ENCODE measurements at places on chromosomes 16 and 17.

DNA sequence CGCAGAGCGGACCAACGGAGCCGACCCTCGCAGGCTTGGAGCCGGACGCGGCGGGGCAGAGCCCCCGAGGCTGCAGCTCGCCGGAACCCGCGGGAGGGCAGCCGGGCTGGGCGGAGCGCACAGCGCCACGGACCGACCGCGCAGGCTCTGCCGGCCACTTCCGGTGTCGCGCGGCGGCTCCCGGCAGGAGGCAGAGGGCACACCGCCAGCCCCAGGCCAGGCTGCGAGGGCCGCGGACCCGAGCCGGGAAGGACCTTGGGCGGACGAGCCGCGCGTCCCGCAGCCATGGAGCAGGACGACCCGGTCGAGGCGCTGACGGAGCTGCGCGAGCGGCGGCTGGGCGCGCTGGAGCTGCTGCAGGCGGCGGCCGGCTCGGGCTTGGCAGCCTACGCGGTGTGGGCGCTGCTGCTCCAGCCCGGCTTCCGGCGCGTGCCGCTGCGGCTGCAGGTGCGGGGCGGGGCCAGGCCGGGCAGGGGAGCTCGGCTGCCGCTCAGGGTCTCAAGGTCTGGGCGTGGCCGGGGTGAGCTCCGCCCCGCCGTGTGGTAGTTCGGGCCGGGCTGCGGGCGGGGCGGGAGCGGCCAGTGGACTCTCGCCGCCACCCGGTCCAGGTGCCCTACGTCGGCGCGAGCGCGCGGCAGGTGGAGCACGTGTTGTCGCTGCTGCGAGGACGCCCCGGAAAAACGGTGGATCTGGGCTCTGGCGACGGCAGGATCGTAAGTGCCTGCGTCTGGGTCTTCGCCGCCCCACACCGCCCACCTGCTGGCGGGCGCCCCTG is at the start of gene ANTKMT:
Gene ANTKMT (plus strand): TSS at position 157 of the 775 bp plus-strand sequence. CDS start 129 bp downstream, at position 286.
- DNase-seq, result no peak

GRCh38 chr17:2157675-2158395 is 102.9 kb downstream of the HIC1 start:
- DNase-seq, result peak; percentile 72

GRCh38 chr17:9021158-9021991 is at the start of gene NTN1:
NTN1 (plus strand) TSS chr17:9021510; CDS start chr17:9022374, 864 bp downstream.
- peak; percentile 4 for DNase-seq

DNA sequence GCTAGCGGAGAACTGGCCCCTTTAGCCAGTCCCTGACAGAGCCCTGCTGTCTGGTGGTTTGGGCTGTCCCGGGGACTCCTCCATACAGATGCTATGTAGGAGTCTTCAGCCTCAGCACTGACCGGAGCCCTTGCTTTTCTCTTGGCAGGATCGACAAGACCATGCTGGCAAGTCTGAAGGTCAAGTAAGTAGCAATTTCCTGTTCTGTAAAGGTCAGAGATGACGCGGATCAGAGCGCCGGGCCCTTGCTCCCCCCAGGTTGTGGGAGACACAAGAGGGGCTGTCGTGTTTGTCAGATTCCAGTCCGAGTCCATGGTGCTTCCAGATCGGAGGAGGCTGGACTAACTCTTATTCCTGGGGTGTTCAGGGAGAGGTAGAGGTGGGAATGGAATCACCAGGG is 4.1 kb downstream of the RAP1GAP2 start:
- no peak for DNase-seq

DNA sequence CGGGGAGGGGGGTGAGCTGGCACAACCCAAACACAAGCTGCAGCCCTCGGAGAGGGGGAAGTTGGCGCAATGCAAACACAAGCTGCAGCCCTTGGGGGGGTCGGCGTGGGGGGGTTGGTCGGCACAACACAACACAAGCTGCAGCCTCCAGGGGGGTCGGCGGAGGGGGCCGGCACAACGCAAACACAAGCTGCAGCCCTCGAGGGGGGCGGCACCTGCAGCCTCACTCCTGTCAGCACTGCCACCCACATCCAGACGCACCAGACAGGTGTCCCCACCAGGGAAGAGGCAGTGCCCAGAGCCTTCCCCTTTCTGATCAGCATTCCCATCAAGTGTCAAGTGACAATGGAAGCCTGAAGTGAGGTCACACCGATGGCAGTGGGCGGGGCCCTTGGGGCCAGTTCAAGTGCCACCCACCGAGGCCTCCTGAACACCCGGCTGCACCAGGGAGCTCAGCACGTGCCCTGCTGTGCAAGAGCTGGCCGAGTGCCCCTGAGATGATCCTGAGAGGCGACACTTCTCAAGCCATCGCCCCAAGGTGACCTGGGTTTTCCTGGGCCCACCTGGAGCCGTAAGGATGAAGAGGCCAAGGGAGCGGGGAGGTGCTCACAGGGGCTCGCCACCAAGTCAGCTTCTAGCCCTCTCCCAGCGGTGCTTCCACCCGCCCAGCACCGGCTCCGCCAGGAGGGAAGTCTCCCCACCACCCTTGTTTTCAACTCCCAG is 59.3 kb downstream of the KLHDC4 start:
- no peak for DNase-seq

GRCh38 chr16:71808593-71809459 is at the start of gene AP1G1:
AP1G1 (minus strand) TSS chr16:71808834; CDS start chr16:71789479, 19,355 bp downstream.
- DNase-seq, result peak; percentile 97

GRCh38 chr16:2610781-2611498 is 71.4 kb upstream of the KCTD5 start:
- DNase-seq, result no peak

- DNase-seq, result no peak
These were observed 40.9 kb downstream of the RAP1GAP2 start for GRCh38 chr17:2837147-2837561.

DNA sequence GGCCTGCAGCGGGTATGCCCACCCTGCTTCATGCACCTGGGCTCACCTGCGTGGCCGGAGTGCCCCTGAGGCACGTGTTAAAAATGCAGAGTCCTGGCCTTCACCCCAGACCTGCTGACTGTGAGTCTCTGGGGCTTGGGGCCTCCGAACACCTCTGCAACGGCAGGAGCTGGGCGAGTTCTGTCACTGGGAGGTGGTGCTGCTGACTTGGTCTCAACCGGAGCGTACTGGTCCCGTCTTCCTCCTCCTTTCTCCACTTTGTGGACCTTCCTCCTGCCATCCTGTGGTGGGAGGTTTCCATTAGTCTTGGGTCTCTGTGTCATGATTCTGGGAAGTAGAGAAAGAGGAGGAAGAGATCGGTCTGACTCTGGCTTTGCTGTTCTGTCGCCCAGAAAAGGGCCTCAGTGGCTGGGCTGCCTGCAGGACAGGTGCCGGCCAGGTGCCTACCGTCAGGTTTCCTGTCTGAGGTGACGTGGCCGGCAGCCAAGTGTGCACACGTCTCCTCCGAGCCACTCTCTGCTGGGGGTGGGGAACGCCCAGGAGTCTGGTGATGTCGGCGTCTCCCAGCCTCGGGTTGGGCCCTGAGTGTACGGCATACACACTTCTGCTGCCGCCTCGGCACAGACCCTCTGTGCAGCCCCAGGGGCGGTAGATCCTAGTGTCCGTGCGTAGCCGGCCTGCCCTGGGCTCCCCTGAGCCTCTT is 6.9 kb downstream of the TSC2 start:
- no peak for DNase-seq

GRCh38 chr17:28331891-28332420 is 3.3 kb downstream of the IFT20 start:
- no peak for DNase-seq

DNA sequence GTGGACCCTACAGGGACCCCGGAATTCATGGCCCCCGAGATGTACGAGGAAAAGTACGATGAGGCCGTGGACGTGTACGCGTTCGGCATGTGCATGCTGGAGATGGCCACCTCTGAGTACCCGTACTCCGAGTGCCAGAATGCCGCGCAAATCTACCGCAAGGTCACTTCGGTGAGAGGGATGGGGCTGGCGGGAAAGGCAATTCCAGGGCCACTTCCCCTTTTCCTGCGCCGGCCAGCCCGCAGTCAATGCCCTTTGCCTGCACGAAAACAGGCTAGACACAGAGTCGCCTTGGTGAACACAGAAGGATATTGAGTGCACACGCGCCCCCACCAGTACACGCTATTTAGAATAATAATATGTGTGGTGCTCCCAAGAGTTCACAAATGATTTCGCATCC is 4.0 kb downstream of the WNK4 start:
- DNase-seq, result no peak

- no peak for DNase-seq
These were observed 459.3 kb downstream of the HS3ST3B1 start for GRCh38 chr17:14760212-14760611.

DNA sequence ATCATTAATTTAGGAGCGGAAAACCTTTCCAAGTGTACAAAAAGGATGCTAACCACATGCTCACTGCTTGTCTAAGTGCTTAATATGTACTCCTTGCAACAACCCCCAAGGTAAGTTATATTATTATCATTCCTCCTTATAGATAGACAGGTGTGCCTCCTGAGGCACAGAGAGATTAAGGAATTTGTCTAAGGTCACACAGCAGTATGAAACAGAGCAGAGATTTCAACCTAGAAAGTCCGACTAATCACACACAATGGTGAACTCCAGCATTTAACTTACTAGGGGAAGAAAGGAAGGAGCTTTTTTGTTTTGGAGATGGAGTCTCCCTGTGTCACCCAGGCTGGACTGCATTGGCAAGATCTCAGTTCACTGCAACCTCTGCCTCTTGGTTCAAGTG is 37.0 kb upstream of the USP7 start:
- DNase-seq, result no peak

DNA sequence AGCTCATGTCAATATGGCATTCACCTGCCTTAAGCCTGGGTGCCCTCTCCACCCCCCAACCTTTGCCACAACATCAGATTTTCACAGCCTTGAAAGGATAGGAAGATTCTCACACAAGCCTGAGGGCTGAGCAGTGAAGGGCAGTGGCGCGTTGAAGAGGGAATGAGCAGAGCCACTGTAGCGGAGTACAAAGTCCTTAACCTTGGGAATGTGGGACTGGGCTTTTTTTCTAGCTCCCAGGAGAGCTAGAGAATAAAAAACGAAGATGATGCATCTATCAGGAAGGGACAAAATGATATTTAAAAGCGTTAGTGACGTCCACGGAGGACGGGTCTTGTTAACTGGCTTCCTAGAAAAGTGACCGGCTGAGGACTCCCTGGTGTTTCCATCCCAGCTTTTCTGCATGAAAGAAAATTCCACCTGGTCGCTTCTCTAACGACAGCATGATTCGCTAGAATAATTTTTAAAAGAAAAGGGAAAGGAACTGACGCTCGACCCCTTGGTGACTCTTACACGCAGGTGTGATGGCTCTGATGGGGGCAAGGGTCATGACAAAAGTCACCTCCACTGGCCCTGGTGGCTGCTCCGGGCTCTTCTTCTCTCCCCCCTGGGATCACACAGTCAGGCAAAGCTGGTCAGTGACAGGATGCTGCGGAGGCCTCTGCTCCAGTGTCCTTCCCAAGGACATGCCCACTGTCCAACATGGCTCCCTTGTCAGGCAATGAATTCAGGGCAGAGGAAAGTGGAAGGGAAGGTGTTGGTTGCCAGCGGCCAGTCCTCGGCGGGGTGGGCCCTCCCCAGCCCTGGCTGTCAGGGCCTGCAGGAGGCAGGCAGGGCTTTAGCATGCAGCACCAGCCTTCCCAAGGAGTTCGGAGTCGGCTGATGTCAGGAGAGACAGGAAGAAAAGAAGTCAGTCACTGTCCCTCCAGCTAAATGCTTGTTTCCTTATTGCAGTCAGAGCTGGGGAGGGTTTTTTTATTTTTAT is 58.4 kb upstream of the IRX3 start:
- DNase-seq, result no peak

- no peak for DNase-seq
These were observed 275.9 kb downstream of the STX8 start for GRCh38 chr17:9299695-9300094.

DNA sequence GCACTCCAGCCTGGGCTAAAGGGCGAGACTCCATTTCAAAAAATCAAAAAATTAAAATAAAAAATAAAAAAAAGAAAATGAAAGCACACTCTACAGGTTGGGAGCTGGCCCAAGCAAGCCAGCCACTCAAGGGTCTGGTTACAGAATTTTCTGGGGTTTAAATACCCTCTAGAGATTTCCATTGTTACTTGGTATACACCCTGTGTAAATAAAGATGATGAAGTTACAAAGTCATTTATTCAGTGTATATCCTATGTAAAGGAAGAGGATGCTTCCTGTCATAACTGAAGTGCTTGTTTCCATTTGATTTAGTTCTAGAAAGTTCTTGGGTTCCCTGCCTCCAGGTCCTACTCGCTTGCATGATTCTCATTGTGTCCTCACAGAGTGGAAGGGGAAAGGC is 79.9 kb upstream of the C17orf78 start:
- no peak for DNase-seq

DNA sequence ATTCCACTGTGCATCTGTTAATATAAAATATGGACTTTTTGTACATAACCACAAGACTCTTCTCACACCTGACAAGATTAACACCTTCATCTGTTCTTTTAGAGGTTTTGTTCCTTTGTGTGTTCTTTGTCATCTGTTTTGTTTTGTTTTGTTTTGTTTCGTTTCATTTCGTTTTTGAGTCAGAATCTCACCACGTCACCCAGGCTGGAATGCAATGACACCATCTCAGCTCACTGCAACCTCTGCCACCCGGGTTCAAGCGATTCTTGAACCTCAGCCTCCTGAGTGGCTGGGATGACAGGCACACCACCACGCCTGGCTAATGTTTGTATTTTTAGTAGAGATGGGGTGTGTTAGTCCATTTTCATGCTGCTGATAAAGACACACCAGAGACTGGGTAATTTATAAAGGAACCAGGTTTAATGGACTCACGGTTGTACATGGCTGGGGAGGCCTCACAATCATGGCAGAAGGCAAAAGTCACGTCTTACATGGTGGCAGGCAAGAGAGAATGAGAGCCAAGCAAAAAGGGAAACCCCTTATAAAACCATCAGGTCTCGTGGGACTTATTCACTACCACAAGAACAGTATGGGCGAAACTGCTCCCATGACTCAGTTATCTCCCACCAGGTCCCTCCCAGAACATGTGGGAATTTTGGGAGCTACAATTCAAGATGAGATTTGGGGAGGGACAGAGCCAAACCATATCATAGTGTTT is 22.3 kb downstream of the C16orf90 start:
- DNase-seq, result no peak

DNA sequence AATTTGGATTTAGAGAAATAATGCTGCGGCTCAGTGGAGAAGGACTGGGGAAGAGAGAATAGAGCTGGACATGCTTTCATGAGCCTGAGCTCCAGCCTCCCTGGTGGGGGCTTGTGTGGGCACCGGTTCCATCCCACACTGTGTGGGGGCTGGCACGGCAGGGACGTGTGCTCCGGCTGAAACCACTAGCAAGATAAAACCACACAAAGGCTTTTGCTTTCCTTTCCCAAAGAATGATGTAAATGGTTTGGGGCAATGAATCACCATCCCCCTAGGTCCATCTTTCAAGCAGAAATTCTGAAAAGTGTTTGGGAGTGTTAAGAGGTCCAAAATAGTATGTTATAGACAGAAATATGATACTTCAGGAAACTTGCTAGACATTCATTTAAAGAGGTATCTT is 77.0 kb downstream of the CDH11 start:
- peak; percentile 66 for DNase-seq

- DNase-seq, result no peak
These were observed 323.0 kb downstream of the KCNJ2 start for GRCh38 chr17:70492368-70492767.
